Pericardium fibroblast (primary cell): ENCODE measurements at places on chromosomes 11 and 22. TPM values are rescaled to one million over a fixed set of nuclear protein-coding genes. Genes with fewer than 3 reads are reported as not detected.

The OR51B2 gene
- not detected in 2 replicates for total RNA-seq

The KCNQ1OT1 gene
- total RNA-seq = 1.4 TPM in 2 replicates

The DCDC1 gene
- 0.47 TPM in 1 of 2 replicates, not detected in the other for total RNA-seq

The OR52I1 gene
- total RNA-seq = not detected in 2 replicates

The NOX4 gene
- 0.12 and 3.8 TPM in 2 replicates for total RNA-seq

The CCDC134 gene
- total RNA-seq = 3.3 and 4.0 TPM in 2 replicates

The APOBEC3G gene
- 5.4 and 9.2 TPM in 2 replicates for total RNA-seq

The OR8D4 gene
- total RNA-seq = not detected in 2 replicates

The P2RY2 gene
- total RNA-seq = not detected in 2 replicates

The DEUP1 gene
- not detected in 2 replicates for total RNA-seq

The RIMBP3B gene
- total RNA-seq = 0.09 and 0.23 TPM in 2 replicates

The TLCD5 gene
- 3.0 and 6.6 TPM in 2 replicates for total RNA-seq

The CASP12 gene
- total RNA-seq = not detected in 2 replicates

The OMP gene
- not detected in 2 replicates for total RNA-seq

The GLB1L2 gene
- 0.51 and 0.70 TPM in 2 replicates for total RNA-seq

The PIK3C2A gene
- total RNA-seq = 53.1 and 56.5 TPM in 2 replicates

The TRAPPC4 gene
- 48.9 and 68.3 TPM in 2 replicates for total RNA-seq

The OR6T1 gene
- total RNA-seq = not detected in 2 replicates
